Hepatocyte (in vitro differentiated cells): ENCODE measurements at places on chromosomes 2 and 18.

GRCh38 chr2:161165811-161166210 lies 5.6 kb downstream of the TANK start:
- no peak for DNase-seq

DNA sequence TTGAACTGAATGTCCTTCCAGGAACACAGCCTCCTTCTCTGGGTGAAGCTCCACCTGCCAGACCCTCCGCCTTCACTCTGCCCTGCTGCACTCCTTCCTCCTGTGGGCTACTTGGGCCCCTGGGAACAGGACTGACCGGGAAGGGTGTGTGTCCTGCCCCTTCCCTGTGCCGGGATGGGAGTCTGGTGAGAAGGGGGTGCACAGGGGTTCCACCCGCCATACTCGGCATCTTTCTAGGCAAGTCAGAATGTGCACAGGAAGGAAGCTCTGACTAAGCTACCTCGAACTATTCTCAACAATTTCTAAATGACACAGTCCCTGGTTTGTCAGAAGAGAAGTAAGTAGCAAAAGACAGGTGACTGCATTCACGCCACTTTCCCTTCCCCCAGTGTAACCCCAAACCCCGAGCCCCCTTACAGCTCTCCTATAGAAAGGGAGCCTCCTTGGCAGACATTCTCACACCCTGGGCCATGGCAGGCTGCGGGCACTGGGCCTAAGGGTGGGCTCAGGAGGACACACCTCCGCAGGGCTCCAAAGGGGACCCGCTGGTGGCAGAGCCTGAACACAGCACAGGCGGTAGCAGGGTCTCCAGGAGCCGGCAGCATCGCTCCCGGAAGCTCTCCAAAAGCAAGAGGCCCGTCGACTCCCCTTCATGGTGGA lies 184.1 kb downstream of the HDAC4 start:
- DNase-seq = no peak

DNA sequence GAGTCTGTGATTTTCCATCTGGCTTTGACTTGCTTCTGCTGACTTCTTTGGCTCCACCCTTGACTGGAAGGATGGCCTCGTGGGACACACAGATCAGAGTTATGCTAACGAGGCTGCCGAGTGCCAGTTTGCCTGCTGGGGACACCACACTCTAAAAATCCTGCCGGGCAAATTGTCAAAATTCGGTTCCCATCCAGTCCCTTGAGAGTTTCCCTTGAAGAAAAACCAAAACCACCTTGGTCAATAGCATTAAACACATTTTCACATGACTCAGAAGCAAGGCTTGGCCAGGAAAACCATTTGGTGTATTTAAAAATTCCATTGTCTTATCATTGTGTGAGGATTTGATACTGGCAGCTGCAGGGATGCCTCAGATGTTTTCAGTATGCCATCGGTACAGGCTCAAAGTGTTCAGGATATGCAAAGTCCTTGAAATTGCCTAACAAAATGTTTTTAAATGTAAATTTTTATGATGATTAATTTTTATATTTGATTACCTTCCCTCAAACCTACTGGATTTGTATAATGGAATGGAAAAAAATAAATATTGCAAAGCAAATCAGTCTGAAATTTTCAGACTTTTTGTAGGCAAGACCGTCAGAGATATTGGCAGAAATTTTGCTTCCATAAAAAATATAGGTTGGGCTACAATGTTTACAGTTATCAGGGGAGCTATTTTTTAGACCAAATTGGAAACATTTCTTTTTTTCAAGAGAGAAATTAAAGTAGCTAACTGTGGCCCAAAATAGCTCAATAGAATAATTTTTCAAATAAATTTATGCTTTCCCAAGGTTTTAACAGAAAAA lies 41.6 kb downstream of the KCNE4 start:
- DNase-seq = no peak

DNA sequence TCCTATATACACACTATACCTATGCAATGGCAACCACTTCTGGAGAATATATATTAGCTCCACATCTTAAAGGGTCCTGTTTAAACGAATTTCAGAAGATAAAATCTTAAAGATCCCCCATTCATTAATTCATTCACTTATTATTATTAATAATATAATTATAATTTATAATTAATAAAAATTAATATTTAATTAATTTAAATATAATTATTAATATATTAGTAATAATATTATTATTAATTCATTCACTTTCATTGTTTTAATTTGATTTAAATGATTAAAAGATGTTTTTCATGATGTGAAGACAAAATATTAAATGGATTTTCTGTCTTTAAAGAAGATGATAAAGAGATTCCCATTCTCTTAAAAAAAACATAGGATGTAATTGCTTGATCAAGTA lies 21.1 kb downstream of the NFU1 start:
- no peak for DNase-seq

DNA sequence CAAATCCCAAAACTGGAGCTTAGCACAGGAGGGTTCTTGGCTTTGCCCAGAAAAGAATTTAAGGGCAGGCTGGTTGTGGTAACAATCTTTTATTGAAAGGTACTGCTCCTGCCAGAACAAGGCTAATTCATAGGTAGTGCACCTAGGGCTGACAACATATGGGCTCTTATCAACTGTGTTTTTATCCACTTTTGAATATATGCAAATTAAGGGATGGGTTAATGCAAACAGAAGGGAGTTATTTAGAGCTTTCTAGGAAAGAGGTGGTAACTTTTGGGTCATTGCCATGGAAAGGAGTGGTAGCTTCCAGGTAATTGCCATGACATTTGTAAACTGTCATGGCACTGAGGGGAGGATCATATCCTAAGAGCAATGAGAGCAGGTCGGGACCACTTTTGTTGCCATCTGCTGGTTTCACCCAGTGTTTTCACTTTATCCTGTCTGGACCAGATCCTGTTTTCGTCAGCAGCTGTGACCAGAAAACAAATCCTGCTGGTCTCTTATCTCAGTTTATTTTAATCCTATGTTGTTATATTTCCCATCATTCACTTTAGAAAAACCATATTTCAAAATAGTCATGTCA lies 981 bp downstream of the C2orf66 start:
- DNase-seq = no peak

- DNase-seq = no peak
These were observed 182.1 kb downstream of the ANKRD30B start for GRCh38 chr18:14930076-14930475.

DNA sequence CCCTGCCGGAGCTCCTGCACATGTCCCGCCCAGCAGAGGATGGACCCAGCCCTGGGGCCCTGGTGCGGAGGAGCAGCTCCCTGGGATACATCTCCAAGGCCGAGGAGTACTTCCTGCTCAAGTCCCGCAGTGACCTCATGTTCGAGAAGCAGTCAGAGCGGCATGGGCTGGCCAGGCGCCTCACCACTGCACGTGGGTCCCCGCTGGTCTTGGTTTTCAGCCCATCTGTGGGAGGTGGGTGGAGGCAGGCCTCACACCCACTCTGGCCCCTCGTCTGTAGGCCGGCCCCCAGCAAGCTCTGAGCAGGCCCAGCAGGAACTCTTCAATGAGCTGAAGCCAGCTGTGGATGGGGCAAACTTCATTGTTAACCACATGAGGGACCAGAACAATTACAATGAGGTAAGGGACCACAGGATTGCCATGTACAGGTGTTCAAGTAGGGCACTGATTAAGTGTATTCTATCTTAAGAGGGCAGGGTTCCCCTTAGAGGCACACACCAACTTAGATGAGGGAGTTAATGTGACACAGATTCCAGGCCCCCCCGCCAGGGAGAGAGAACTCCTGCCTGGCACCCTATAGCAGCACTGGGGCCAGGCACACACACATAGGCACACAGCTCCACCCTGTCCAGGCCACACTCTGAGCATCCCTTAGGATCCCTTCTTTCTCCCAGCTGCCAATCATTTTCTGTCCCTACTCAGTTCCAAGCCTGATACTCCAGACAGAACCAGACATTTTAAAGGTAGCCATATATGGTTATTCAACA lies 5.4 kb upstream of the CHRNG start:
- no peak for DNase-seq

DNA sequence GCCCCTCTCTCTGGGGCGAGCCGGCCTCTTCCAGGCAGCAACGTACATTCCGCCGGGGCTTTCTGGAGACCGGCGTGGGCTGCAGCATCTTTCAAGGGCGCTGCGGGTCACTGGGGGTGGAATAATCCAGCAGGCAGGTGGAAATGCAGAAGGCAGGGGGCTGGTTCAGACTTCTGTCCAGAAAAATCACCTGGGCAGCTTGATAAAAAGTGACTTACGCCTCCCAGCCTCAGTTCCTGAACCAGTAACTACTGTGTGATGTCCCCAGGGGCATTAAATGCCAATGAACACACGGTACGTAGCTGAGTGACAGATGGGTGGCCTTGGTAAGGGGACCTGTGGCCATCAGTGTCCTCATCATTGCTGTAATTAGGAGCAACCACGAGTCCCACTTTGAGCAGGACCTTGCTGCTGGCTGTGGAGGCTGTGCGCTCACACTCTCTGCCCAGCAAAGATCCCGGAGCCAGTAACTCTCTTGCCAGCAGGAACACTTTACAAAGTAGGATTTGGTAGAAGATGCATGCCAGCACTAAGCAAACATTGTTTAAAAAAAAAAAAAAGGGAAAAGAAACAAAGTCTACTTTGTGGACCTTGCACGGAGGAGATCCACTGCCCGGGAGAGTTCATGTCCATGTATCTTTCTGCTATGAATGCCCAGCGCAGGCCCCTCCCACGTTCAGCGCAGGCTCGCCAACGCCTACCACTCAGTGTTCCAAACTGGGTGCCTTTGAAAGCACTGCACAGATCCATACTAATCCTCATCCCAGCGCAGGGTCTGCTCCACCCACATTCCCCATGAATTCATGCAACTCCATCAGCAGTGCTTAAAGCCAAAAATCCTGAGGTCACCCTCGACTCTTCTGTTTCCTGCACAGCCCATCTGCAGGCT lies 177.3 kb downstream of the HDAC4 start:
- peak; percentile 55 for DNase-seq

- no peak for DNase-seq
These were observed 18.1 kb downstream of the CD8A start for GRCh38 chr2:86772611-86773010.

DNA sequence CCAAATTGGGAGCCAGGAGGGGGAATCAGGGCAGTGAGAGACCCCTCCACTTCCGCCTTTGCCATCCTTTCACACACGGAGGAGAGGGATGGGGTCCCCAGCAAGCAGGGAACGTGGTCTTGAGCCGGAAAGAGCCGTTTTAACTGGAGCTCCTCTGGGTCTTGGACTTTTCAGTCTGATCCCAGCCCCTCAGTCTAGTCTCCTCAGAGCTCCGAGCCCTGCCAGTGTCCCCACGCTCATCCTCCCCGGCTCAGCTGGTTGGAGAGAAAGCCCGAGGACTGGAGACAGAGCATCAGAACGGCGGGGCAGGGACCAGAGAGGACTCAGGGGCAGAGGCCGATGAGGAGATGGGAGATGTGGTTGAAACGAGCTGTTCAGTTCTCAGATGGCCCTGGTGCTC lies 26.1 kb upstream of the OTOF start:
- no peak for DNase-seq

- no peak for DNase-seq
These were observed 245.0 kb upstream of the RAB6C start for GRCh38 chr2:129734343-129735034.

DNA sequence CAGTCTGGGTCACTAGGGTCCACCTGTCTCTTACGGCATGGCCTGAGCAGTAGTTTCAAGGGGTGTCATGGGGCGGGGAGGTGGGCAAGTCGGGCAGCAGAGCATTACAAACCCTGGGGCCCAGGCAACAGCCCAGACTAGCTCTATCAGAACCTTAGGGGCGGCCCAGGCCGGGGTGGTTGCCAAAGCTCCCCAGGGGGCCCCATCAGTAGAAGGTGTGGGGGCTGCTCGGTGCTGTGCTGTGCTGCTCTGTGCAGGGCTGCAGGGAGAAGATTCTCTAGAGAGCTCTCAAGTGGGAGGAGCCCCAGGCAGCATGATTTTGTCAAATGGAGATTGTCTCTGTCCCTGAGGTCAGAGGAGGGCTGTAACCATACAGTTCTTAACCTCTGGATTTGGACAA lies 36.4 kb upstream of the SLC14A1 start:
- no peak for DNase-seq

- DNase-seq = peak; percentile 84
These were observed 15.1 kb downstream of the SH2D6 start for GRCh38 chr2:85433511-85434089.

GRCh38 chr18:27005589-27005988 lies 140.1 kb upstream of the AQP4 start:
- DNase-seq = peak; percentile 9

- DNase-seq = peak; percentile 72
These were observed 230.9 kb downstream of the GCA start for GRCh38 chr2:162574615-162575452.

DNA sequence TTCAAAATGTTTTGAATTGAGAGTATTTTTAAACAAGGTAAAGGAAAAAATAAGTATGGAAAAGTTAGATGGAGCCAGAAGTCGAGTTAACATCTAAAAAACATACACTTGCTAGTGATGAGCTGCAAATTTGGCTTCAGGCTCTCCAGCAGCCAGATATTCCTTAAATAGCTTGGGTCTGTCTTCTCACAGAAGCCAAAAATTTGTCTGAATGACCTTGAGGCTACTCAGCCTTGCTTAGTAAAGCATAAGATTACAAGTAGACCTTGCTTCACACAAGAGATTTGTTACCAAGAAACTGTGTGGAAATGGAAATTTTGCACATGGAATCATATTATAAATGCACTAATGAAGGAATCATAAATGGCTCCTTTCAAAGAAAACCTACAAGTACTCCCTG lies 40.8 kb upstream of the GRB14 start:
- DNase-seq = no peak

GRCh38 chr2:42886921-42887320 lies 94.5 kb upstream of the HAAO start:
- DNase-seq = no peak

DNA sequence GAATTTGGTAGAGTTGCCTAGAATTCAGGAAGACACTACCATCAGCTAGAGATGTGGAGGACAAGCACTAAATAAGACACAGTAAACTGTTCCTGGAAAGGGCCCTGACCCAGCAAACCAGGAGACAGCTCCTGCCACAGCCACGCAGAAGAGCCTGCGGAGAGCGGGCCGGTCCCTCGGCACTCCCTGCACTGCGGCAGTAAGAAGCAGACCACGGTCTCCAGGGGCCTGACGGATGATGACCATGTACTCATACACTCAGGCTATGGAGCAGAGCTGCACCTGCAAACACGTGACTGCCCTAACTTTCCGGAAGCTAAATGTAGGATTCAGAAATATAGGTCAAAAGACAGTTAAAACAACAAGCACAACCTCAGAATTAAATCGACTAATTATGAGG lies 72.9 kb downstream of the ZNF516 start:
- no peak for DNase-seq

DNA sequence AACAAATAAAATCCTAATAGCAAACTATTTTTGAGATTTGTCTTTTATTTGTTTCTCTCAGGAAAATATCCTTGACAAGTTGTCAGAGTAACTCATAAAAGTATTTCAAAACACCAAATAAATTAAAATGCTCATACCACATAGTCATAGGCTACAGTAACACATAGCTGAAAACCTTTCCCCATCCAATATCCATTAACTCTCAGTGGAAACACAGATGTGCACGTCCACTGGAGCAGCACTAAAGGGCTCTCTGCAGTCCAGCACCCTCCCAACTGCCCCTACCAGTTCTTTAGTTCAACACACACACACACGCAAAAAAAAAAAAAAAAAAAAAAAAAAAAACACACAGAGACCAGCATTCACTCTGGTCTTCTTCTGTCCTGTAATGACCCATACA lies 879 bp upstream of the XDH start:
- DNase-seq = no peak
